ENCODE measurements at places on chromosomes 11 and 22.

- DNase-seq = no peak
Measured at GRCh38 chr11:130609121-130610035, 160.9 kb downstream of the ADAMTS15 start.

DNA sequence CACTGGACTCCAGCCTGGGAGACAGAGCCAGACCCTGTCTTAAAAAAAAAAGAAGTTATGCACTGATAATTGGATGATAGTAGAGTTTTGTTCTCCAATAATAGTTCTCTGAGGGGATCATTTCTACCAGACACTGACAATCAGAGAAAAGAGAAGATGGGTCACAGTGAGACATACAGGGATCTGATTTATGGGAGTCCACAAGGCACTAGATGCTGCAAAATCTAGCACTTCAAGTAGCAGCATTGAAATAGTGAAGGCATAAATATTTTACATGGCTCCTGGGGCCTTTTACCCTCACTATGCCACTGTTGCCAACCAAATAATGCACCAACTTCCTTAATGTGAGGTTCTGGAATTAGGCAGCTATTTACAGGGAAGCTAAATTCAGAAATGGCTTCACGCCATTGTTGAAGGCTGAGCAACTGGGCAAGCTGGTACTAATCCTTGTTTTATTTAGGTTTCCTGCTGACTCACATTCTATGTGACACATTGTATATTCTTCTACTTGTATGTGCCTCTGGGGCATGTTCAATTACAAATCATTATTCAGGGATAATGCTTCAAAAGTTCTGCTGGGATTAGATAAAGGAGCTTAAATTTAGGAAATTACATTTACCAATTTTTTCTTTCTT is 38.2 kb upstream of the ABTB2 start:
- no peak for DNase-seq

DNA sequence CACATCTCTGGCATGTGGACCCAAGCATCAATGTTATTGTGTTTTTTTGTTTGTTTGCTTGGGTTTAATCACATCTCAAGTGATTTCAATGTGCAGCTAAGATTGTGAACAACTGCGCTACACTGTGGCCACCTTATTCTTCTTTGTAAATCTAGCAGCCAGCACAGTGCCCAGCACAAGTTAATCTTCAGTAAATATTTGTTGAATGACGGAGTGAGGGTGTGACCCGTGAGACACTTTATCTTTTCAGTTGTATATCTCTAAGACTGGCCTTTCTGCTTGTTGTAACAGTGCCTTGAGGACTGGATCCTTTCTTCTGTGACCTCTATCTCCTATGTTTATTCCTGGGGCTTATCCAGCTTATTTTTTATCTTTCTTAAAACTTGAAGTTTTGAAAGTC is 21.4 kb upstream of the AMOTL1 start:
- no peak for DNase-seq

GRCh38 chr11:87889126-87889525 is 286.1 kb downstream of the RAB38 start:
- no peak for DNase-seq

GRCh38 chr11:54558407-54558806 is 45.4 kb downstream of the OR4C46 start:
- no peak for DNase-seq

GRCh38 chr22:47202819-47203553 is 440.5 kb downstream of the TBC1D22A start:
- DNase-seq = no peak

GRCh38 chr11:107973641-107974040 is 35.1 kb upstream of the CUL5 start:
- DNase-seq = no peak

DNA sequence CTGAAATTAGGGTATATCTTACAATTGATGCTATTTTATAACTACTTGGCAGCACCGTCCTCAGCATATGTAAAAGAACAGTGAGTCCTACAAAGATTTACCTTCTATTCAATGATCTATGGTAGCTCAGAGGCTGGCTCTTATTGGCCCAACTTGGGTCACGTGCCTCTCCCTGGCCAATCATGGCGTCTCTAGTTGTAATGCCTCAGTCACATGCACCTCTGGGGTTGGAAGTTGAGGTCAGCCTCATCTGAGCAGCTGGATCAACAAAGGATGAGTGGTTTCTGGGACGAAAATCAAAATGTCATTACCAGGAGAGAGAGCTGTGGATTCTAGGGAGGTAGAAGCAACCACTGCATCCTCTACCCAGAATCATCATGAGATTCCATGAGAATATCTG is 22.9 kb upstream of the ASPHD2 start:
- DNase-seq = no peak

DNA sequence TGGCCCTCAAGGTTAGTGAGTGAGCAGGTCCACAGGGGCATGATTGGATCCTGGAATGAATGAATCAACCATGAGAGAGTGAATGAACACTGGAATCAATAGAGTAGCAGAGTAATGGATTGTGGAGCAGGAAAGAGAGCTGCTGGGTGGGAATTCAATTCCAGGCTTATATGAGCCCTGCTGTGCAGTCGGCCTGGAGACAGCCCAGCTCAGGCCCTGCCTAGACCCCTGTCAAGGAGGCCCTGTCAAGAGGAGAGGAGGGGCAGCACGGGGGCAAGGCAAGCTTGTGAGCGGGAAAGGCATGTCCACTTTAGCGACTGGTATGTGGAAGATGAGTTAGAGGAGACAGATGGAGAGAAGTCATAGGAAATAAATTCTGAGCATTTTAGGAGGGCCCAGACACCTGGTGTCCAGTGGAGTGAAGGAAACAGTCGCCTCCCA is 1.3 kb upstream of the FOLR1 start:
- no peak for DNase-seq

DNA sequence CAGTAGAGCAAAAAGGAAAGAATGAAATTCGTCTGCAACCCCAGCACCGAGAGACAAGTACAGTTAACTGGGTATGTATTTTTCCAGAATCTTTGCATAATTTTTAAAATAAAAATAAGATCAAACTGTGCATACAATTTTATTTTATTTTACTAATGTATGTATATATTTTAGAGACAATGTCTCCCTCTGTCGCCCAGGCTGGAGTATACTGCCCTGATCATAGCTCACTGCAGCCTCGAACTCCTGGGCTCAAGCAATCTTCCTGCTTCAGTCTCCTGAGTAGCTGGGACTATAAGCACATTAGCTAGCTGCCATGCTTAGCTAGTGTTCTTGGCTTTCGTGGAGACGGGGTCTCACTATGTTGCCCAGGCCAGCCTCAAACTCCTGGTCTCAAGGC is 18.8 kb upstream of the DRD2 start:
- no peak for DNase-seq

GRCh38 chr11:85590848-85591483 is 36.2 kb downstream of the DLG2 start:
- DNase-seq = no peak

GRCh38 chr22:19982991-19983578 is 33.5 kb downstream of the ARVCF start:
- no peak for DNase-seq

DNA sequence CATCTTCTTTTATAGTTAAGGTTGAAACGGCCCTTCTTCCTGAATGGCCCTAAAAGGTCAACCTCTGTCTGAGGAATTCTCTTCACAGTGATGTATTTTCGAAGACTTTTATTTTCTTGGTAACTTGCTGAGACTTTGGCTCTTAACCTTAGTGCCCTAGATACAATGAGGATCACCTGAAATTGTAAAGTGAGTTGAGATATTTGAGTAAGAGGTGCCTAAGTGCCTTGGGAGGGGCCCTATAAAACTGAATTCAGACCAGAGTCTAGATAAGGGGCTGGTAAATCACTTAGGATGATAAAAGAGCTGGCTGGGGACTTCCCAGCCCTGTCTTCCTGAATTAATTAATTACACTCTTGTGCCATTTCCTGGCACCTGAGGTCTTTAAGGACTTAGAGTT is 505.6 kb upstream of the KIRREL3 start:
- no peak for DNase-seq

GRCh38 chr11:20501252-20501651 is 98.2 kb upstream of the SLC6A5 start:
- no peak for DNase-seq

DNA sequence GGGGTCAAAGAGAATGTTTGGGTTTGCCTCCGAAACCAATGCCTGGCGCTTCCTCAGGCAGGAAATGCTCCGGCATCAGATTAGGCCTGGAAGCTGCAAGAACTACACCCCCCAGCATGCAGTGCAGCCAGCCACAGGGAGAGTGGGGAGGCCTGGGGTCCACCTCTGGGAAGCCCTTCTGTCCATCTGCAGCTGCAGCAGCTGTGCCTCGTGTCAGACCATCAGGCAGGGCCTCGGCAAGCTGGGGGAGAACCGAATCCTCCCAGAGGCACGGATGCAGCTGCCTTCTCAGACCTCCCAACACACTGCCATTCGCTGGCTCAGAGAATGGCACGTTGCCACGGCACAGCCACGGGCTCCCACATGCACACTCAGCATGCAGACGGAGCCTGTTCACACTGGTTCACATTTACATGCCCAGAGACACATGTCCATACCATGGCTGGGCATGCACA is 57.4 kb downstream of the NECTIN1 start:
- no peak for DNase-seq
